ENCODE measurements at places on chromosomes 12 and 14.
A peak's percentile ranks its signal among the peaks of the same experiment; 100 is the strongest.

DNA sequence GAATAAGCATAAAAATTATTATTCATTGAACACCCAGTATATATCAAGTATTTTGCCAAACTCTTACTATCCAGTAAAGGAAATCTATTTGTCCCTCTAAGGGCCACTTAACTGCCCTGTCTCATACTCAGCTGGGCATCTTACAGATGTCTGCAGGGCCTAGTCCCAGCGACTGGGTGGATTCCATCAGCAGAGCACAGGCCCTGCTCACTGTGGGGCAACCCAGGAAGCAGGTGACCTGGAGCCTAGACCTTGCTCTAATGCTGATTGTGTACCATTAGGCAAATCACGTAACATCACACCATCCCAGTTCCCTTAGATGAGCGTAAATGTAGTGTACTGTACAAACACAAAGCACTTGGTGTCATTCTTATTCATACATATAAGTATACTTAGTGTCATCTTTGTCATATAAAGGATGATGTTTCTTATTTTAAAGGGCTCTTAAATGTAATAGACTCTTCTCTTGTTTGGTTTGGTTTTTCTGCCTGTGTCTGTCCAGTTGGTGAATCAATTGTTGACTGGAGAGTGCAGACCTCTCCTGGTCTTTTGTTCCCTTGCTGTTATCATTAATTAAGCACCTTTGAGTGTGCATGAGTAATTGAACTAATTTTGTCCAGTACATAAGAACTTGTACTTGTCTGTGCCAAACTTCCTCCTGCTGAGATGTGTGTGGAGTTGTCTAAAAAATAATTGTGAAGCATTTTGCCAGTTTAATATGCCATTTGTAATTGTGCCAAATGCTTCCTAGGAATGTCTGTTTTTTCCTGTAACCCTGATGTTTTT is 49.3 kb downstream of the RAB35 start:
- DNase-seq: no peak

DNA sequence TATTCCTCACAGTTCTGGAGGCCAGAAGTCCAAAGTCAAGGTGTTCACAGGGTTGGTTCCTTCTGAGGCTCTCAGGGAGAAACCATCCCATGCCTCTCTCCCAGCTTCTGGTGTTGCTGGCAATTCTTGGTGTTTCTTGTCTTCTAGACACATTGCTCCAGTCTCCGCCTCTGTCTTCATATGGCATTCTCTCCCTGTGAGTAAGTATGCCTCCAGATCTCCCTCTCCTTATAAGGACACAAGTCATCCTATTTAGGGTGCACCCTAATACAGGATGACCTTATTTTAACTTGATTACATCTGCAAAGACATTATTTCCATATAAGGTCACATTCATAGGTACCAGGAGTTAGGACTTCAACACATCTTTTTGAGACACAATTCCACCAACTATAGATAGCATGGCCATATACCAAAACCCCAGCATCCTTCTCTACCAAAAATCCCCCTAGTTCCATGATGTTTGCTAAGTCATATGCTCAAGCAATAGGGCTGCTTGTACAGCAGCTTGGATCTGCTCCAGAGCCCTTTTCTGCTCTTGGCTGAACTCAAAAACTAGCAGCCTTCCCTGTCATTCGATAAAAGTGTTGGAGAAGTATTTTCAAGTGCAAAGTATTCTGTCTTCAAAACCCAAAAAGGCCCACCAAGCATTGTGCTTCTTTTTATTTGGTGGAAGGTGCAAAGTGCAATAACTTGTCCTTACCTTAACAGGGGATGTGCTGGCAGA is 79.2 kb upstream of the CMKLR1 start:
- DNase-seq: no peak

GRCh38 chr12:24977711-24978110 is 28.8 kb upstream of the BCAT1 start:
- DNase-seq: no peak

DNA sequence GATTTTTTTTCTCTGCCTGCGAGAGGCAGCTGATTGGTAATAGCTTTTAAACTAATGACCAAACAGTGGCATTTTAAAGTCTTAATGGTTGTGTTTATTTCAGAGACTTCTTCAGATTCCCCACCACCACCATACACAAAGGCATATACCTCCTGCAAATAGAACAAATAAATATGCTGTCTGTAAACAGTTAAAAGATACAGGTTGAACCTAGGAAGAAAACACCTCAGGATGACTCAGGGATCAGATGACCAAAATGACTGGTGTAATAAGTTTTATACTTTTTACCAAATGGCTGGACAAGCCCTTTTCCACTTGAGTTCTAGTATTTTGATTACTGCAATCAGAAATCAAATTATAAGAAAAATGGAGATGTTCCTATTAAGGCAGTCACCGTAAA is 364.1 kb downstream of the PAWR start:
- no peak for DNase-seq

- DNase-seq: no peak
Observed at GRCh38 chr12:55816881-55817344, 611 bp downstream of the SARNP start.

DNA sequence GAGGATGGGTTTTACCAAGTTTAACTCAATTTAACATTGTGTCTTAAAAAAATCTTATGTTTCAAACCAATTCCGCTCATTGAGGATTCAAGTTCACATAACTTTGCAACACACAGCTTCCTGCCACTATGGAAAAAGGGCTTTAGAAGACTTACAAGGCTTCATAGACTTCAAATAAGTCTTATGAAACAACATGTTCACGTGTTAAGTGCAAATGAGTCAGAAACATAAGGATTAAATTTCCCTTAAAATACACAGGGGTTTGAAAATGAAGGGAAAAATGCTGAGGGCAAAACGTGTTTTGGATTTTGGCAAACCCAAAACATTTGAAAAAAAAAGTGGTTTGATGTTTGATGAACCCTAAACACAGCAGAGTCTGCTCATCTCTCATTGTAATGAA is 364.8 kb downstream of the BMP4 start:
- no peak for DNase-seq

DNA sequence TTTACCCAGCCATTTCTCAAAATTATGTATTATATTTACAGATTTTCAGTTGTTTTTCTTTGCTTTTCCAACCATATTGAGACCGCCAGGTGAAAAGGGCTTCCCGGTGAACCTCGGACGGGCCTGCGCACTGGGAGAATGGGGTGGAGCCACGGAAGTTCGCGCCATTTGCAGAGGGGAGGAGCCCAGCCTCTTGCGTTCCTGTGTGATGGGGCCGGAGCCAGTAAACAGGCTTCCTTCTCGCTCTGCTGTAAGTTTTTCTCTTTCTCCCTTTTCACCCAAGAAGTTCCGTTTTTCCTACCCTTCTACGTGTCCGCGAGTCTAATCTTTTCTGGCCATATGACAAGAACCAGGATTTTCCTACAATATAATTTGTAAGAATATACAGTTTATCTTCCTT is 1108.8 kb upstream of the SEL1L start:
- peak; percentile 20 for DNase-seq

- no peak for DNase-seq
Observed at GRCh38 chr14:37711831-37712475, 116.5 kb downstream of the TTC6 start.

- no peak for DNase-seq
Observed at GRCh38 chr14:23432102-23432925, 3.1 kb downstream of the MYH7 start.

GRCh38 chr12:91902860-91903683 is 242.6 kb downstream of the BTG1 start:
- DNase-seq: no peak

DNA sequence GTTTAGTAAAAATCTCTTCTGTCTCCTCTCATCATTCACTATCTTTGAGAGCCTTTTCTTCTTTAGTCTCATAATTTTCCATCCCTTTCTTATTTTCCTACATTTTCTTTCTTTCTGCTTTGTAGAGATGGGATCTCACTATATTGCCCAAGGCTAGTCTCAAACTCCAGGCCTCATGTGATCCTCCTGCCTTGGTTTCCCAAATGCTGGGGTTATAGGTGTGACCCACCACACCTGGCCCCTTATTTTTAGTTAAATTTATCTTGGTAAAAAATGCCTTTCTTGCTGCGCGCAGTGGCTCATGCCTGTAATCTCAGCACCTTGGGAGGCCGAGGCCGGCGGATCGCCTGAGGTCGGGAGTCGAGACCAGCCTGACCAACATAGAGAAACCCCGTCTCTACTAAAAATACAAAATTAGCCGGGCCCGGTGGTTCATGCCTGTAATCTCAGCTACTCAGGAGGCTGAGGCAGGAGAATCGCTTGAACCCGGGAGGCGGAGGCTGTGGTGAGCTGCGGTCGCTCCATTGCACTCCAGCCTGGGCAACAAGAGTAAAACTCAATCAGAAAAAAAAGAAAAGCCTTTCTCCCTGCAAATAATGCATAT is 996 bp downstream of the SLC2A3 start:
- DNase-seq: peak; percentile 26

DNA sequence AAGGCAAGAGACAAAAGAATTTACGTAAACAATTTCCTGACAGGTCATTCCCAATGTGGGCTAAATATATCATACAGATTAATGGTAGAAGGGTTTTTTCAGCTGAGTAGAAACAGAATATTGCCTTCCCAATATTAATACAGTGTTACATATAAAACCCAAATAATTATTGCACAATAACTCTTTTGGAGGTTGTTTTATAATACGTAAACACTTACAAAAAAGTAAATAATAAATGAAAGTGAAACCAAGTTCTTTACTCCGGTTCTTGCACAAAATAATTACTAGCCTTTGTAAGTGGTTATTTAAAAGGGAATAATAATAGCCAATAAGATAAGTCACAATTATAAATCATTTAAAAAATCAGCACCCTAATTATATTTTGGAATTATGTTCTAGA is 118.6 kb upstream of the SSTR1 start:
- no peak for DNase-seq

DNA sequence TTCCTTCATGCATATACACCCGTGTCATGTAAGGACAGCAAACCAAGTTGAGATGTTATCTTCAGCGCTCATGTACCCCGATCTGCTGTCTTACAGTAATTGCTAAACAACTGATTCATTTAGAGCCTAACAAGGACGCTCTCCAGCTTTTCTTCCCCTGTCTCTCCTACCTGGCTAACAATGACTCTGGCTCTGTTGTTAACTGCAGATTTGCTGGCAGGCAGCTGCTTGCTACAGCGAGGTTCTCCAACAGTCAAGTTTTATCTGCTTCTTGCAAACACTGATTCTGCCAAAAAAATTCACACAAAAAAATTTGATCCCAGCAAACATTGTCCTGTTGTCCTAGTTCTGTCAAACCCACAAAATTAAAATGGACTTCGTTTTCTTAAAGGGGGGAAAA is 101.6 kb downstream of the OTX2 start:
- no peak for DNase-seq

GRCh38 chr12:30090258-30090657 is 306.5 kb upstream of the TMTC1 start:
- no peak for DNase-seq

- DNase-seq: no peak
Observed at GRCh38 chr12:92930421-92930820, 1.3 kb upstream of the EEA1 start.

DNA sequence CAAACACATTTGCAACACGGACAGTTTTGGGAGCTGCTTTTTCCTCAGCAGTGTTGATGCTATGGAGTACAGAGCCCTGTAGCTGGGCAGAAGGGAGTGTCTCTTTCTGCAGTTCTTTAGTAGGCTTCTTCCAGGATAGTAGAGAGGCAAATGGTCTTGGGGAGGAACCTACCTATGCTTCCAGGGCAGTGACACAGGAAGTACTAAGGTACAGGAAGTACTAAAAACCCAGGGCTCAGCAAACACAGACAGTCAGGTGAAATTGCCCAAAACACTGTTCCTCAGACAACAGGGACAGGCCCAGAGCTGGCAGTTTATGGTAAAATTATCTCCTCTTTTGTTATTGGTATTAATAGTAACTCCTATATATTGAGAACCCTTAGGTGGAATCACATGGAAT is 217.6 kb downstream of the TTC8 start:
- DNase-seq: no peak

DNA sequence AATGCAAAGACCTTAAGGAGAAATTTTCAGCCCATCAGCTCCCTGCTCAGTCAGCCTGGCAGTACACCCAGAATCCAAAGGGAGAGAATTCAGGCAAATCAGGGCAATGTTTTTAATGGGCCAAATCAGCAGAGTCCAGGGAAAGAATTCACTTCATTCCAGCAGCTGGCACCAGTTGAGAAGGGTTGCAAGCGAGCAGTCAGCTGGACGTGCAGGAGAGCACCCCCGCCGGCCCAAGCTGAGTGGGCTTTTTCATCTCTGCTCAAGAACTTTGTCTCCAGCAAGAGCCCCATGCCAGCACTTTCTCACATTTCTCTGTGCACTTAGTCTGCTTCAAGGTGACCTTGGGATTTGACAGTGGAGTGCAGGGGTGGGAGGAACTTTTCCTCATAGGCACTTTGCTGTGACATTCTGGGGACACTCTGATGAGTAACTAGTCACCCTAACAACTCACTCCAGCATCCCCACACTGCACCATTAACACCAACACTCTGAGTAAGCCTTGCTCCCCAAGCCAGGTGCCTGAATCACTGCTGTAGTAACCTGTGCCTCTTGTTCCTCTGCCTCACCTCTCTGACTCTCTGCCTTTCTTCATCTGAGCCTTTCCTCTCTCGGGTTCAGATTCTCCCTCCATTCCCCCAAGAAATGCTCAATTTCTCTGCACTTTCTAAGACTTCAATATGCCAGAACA is 2.2 kb downstream of the ENDOU start:
- no peak for DNase-seq

DNA sequence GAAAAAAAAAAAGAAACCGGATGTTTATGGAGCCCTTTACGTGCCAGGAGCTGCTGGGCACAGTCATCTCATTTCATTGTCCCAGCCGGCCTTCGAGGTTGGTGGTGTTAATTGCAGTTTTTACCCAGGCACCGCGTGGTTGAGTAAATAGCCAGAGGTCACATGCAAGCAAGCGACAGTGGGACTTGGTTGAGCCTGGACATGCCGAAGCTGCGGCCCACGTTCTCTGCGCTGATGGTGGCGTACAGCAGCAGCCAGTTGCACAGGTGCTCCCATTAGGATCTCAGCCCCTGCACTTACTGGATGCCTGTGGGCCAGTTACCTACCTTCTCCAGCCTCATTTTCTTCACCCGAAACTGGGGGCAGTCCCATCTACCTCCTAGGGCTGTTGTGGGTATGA is 54.0 kb downstream of the TSPAN9 start:
- no peak for DNase-seq

GRCh38 chr12:30041096-30041495 is 257.4 kb upstream of the TMTC1 start:
- DNase-seq: no peak

- no peak for DNase-seq
Observed at GRCh38 chr14:71497645-71498086, 434.6 kb upstream of the RGS6 start.

DNA sequence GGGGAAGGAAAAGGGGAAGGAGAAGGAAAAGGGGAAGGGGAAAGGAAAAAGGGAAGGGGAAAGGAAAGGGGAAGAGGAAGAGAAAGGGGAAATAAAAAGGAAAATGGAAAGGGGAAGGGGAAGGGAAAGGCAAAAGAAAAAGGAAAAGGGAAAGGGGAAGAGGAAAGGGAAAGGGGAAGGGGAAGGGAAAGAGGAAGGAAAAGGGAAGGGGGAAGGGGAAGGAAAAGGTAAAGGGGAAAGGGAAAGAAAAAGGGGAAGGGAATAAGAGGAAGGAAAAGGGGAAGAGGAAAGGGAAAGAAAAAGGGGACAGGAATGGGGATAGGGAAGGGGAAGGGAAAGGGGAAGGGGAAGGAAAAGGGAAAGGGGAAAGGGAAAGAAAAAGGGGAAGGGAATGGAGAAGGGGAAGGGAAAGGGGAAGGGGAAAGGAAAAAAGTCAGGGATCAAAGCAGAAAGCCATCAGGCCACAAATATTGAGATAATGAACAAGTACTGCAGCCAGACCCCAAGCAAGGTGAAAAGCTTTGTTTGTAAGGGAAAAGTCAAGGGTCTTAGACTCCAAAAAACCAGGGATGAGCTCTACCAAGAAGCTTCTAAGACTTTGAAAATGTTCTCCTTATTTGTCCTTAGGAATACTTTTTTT is 20.0 kb downstream of the DICER1 start:
- no peak for DNase-seq
